Activated CD4-positive, alpha-beta T cell treated with anti-CD3 and anti-CD28 coated beads, Interleukin-2, amount 10 ng/mL, durations not matched to agents 24 days and 14 days (primary cell): ENCODE measurements at places on chromosomes 12 and 14. TPM values are rescaled to one million over a fixed set of nuclear protein-coding genes. Genes with fewer than 3 reads are reported as not detected.

GRCh38 chr14:78243187-78243586 is 73.0 kb downstream of the NRXN3 start:
- H3K27ac ChIP-seq = no peak overlapping the region
- no peaks in the 10 kb centered on the region for H3K27me3 ChIP-seq
- H3K4me3 ChIP-seq = no peak overlapping the region
- H3K4me1 ChIP-seq = no peaks in the 10 kb centered on the region
- H3K36me3 ChIP-seq = no peaks in the 10 kb centered on the region

GRCh38 chr14:75435473-75435872 is 7.7 kb downstream of the JDP2 start:
- H3K4me3 ChIP-seq = peak overlapping the region; percentile 6
- peaks cover 14% of the 10 kb centered on the region for H3K4me1 ChIP-seq
- DNase-seq = peak; percentile 63
- H3K27ac ChIP-seq = peak overlapping the region; percentile 11
- H3K27me3 ChIP-seq = no peaks in the 10 kb centered on the region
- H3K36me3 ChIP-seq = peaks cover 2% of the 10 kb centered on the region

DNA sequence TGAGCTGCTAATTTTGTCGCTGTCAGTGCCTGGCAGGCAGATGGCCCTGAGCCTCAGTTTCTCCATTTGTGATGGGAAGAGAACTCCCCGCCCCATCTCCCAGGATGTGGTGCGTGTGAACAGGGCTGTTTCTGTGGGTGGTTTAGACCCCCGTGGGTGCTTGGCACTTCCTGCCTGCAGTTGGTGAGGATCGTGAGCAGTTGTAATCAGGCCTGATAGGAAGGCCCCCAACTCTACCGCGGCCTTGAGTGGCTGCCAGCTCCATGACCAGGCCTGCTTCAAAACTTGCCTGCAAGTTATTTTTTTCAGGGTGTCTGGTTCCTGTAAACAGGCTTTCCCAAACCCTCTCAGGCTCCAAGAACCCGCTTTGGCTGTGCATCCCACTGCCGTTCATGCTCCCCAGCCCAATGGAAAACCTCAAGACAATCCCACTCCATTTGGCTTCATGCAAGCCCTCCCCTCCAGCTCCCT is 138.4 kb downstream of the ZFP36L1 start:
- peaks cover 2% of the 10 kb centered on the region for H3K27me3 ChIP-seq
- H3K4me3 ChIP-seq = no peak overlapping the region
- no peaks in the 10 kb centered on the region for H3K36me3 ChIP-seq
- H3K27ac ChIP-seq = no peak overlapping the region

DNA sequence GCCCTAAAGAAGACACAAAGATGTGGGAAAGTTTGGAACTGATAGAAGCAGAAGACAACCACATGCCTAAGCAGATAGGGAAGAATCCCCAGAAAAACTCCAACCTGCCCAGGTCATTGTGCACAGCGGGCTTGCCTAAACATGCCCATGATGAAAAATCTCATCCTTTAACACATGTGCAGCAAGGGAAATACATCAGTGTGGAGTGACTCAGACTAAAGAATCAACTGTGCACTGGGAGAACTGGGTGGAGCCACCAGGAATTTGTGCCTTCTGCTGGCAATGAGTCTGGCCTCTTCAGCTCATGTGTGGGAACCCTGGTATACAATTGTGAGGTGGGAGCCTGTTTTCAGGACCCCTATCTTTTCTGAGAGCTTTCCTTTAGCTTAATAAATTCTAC is 398.5 kb downstream of the FSCB start:
- H3K4me1 ChIP-seq = no peaks in the 10 kb centered on the region
- no peak for DNase-seq
- no peak overlapping the region for H3K4me3 ChIP-seq

DNA sequence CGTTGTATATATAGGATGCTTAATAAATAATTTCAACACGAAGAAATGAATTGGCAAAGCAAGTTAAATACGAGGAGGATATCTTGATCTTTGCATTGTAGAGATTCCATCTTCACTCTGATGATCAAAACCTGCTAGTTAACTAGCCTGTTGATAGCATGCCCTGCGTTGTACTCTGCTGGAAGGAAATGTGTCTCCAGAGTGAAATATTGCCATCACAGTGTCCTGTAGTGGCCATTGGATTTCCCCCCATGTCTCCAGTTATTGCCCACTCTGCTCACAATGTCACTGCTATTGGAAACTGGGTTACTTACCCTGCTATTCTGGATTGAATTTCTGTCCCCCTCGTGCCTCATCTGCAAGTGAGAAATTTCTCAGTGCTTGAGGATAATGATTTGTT is 109.6 kb downstream of the PLEKHA5 start:
- H3K27ac ChIP-seq = no peak overlapping the region
- H3K27me3 ChIP-seq = peaks cover 8% of the 10 kb centered on the region
- H3K4me1 ChIP-seq = no peaks in the 10 kb centered on the region
- H3K4me3 ChIP-seq = no peak overlapping the region
- no peaks in the 10 kb centered on the region for H3K36me3 ChIP-seq

- DNase-seq = no peak
- H3K27me3 ChIP-seq = peaks cover 6% of the 10 kb centered on the region
- peaks cover 32% of the 10 kb centered on the region for H3K36me3 ChIP-seq
- H3K27ac ChIP-seq = no peak overlapping the region
These were observed 29.6 kb downstream of the HIP1R start for GRCh38 chr12:122864894-122865253.

GRCh38 chr12:41772478-41772877 is 372.2 kb downstream of the GXYLT1 start:
- H3K27ac ChIP-seq = no peak overlapping the region
- no peaks in the 10 kb centered on the region for H3K4me1 ChIP-seq
- no peaks in the 10 kb centered on the region for H3K36me3 ChIP-seq
- no peak for DNase-seq
- no peak overlapping the region for H3K4me3 ChIP-seq

GRCh38 chr12:3098436-3098835 is 21.3 kb downstream of the TSPAN9 start:
- no peaks in the 10 kb centered on the region for H3K27me3 ChIP-seq
- no peaks in the 10 kb centered on the region for H3K36me3 ChIP-seq
- H3K4me3 ChIP-seq = no peak overlapping the region
- no peaks in the 10 kb centered on the region for H3K4me1 ChIP-seq

DNA sequence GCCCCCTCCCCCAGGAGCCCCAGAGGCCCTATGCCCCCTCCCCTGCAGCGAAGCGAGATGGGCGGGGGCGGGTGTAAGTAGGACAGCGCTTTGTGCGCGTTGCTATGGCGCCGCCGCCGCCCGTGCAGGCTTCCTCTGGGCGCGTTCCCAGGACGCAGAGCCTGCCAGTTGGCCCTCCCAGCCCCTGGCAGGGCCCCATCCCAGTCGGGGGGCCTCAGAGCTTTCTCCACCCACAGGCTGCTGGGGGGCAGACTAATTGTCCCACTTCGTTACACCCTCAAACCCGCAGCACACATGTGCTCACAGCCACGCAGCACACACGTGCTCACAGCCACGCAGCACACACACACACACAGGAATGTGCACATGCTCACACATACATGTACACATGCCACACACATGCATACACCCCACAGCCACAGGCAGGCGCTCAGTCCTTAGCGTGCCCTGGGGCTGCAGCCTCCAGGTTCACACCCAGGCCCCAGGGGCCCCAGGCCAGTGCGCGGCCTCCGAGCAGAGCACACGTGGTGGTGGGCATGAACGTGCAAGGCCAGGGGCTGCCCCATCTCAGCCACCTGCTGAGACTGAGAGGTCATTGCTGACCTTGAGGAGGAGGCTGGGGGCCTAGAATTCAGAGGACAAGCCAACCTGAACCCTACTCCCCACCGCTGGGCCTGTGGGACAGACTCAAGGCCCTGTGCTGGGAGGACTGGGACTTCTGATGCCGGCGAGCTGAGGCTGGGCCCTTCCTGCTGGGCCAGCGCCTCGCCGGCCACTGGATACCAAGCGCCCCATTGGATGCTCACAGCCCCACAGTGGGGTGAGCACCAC is 15.6 kb downstream of the TRMT61A start:
- H3K4me1 ChIP-seq = no peaks in the 10 kb centered on the region
- DNase-seq = no peak
- H3K27me3 ChIP-seq = no peaks in the 10 kb centered on the region
- no peaks in the 10 kb centered on the region for H3K36me3 ChIP-seq
- H3K27ac ChIP-seq = no peak overlapping the region

DNA sequence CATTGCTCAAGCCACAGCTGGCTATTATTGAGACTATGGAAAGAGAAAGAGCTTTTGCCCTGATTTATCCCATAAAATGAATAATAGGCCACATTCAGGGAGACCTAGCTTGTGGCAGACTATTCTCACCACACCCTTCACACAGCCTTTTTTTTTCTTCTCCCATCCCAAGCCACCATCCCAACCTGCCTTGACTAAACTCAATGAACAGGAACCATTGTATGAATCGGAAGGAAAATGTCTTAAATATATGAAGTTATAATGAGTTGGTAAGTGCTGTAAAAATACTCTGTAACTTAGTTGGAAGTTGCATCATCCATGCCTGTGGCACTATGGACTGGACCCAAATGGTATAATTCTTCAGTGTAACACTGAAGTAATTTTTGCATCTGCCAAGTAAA is 338.4 kb downstream of the RAD51B start:
- no peaks in the 10 kb centered on the region for H3K36me3 ChIP-seq
- no peak for DNase-seq

GRCh38 chr14:104277416-104278213 is 139.2 kb downstream of the KIF26A start:
- no peaks in the 10 kb centered on the region for H3K27me3 ChIP-seq
- H3K36me3 ChIP-seq = no peaks in the 10 kb centered on the region
- DNase-seq = no peak

DNA sequence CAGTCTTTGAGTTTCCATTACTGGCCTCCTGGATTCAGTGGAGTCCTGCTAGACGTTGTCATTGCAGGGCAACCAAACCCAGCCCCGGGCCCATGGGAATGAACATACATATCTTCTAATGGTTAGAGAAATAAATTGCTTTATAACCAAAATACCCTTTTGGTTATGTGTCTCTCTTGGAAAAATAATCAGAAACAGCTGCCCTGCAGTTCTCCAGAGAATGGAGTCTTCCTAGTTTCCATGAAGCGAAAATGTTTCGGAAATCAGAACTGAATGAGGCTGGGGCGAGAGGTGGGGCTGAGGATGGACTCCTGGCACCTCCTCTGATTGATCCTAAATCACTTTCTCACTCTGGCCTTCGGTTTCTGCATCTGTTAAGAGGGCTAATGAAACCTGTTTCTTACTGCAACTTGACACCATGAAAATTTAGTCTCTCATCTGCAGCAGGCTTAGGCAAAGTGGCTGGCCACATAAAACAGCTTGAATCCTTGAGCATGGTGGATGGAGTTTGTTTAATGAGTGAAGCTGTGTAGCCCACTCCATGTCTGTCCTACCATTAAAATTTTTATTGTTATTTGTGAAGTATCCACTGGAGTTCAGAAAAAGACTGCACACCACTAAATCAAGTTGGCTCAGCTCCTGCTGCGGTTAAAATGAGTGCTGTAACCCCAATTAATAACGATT is 198.9 kb downstream of the CACNA1C start:
- H3K27me3 ChIP-seq = no peaks in the 10 kb centered on the region
- no peaks in the 10 kb centered on the region for H3K36me3 ChIP-seq
- no peak overlapping the region for H3K27ac ChIP-seq
- no peaks in the 10 kb centered on the region for H3K4me1 ChIP-seq
- no peak overlapping the region for H3K4me3 ChIP-seq

DNA sequence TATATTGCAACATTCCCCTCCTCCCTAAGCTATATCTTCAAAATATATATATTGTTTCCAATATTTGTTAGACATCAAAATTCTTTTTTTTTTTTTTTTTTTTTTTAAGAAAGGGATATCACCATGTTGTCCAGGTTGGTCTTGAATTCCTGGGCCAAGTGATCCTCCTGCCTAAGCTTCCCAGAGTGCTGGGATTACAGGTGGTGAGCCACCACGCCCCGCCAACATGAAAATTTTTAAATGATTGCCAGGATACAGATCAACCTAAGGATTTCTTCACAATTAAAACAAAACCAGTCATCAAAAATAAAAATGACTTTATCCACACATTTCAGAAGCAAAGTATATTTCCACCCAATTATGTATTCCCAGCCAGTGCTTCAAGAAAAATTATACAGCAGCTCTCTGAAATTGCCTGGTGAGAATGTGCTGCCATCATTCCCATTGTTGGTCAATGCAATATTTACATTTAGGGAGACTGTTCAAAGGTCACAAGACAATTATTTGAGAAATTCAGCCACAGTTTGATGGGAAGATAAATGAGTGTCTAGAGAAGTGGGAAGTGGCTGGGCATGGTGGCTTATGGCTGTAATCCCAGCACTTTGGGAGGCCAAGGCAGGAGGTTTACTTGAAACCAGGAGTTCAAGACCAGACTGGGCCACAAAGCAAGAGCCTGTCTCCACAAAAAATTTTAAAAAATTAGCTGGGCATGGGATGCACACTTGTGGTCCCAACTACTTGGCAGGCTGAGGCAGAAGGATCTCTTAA is 141.7 kb upstream of the AMIGO2 start:
- H3K4me1 ChIP-seq = peaks cover 60% of the 10 kb centered on the region
- no peaks in the 10 kb centered on the region for H3K27me3 ChIP-seq
- H3K27ac ChIP-seq = peak overlapping the region; percentile 87

- no peak overlapping the region for H3K4me3 ChIP-seq
- H3K36me3 ChIP-seq = no peaks in the 10 kb centered on the region
- peaks cover 8% of the 10 kb centered on the region for H3K27me3 ChIP-seq
- no peak overlapping the region for H3K27ac ChIP-seq
- H3K4me1 ChIP-seq = no peaks in the 10 kb centered on the region
These were observed 18.0 kb upstream of the YARS2 start for GRCh38 chr12:32773691-32774090.

- no peaks in the 10 kb centered on the region for H3K4me1 ChIP-seq
- no peaks in the 10 kb centered on the region for H3K36me3 ChIP-seq
- no peak for DNase-seq
- no peaks in the 10 kb centered on the region for H3K27me3 ChIP-seq
- no peak overlapping the region for H3K27ac ChIP-seq
These were observed 330.5 kb upstream of the LRIG3 start for GRCh38 chr12:59250766-59251165.

DNA sequence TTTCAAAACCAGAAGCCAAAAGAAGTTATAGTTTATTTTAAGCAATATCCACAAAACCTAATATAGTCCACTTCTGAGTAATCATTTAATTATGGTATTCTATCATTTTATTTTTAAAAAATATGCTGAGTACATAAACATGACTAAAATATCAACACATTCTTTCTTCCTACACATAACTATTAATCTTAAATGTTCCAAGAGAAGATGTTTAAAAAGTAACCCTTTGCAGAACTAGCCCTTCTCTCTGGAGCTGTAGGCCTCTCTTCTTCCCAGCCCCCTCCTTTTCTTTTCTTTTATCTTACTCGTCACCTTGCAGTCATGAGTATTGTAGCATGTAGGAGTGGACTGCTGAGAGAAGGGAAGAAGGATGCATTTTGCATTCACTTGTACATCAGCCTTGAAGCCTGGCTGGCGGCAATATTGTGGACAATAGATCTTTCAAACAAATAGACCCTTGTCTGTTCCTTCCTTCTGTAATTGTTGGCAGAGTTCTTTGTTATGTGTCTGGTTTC is 941.9 kb downstream of the NRXN3 start:
- no peaks in the 10 kb centered on the region for H3K4me1 ChIP-seq
- H3K36me3 ChIP-seq = no peaks in the 10 kb centered on the region
- DNase-seq = no peak
- H3K4me3 ChIP-seq = no peak overlapping the region

COL2A1 gene
- 0.07 TPM in 1 of 2 replicates, not detected in the other for total RNA-seq

MYO1H gene
- not detected in 2 replicates for total RNA-seq

BCL7A gene
- total RNA-seq = 9.3 and 10.7 TPM in 2 replicates

TRIM9 gene
- 0.47 and 0.52 TPM in 2 replicates for total RNA-seq

DAO gene
- not detected in 2 replicates for total RNA-seq

HOXC12 gene
- total RNA-seq = not detected in 2 replicates

KRT73 gene
- 0.09 TPM in 1 of 2 replicates, not detected in the other for total RNA-seq

PPP1R1A gene
- total RNA-seq = not detected in 2 replicates
